ENCODE measurements at places on chromosomes 2 and 18.
A peak's percentile ranks its signal among the peaks of the same experiment; 100 is the strongest.

DNA sequence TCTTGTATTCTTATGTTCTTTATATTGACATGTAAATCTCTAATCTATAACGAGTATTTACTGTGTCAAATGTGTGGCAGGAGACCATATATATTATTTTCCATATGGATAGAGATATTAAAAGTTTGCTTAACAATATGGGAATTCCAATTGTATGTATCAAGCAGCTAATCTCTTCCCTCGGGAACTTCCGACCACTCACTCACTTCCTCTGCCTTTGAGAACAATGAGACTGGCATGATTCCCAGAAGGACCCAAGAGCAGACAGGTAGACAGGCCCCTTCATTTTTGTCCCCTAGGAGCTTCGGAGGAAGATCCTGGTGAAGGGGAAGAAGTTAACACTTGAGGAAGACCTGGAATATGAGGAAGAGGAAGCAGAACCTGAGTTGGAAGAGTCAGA lies 24.1 kb downstream of the PLCD4 start:
- DNase-seq = no peak

GRCh38 chr2:164896634-164897355 lies 55.2 kb upstream of the COBLL1 start:
- peak; percentile 39 for DNase-seq

- DNase-seq = no peak
Observed at GRCh38 chr2:26610504-26611335, 30.4 kb downstream of the CIB4 start.

DNA sequence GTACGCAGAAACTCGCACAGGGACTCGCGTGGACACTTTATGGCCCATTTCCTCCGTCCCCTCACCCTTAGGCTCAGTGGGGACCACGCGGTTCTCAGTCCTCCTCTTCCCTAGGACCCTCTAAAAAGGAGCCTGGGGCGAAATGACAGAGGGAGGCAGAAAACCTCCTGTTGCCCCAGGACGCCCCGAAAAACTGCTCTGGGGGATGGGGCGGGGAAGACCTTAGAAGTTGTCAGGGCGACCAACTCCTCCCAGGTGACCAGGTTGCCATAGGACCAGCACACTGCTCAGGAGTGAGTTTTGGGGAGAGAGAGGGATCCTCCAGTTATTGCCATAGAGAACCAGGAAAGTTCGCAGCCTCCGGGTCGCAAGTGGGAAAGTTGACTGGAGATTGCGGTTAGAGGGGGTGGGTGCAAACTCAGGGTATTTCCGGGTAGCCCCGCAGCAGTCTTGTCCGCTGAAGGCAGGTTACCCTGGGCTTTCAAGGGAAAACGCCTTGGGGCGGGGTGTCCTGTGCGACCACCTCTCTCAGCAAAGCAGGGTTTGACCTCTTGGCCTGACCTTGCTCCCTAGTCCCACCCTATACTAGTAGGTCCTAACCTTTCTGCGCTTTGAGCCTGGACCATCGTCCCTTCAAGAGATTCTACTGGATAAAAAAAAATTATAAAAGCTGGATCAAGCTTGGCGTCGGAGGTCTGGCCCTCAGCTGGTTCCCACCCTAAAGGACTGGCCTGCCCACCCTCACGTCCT lies 7.8 kb upstream of the PAX3 start:
- DNase-seq = no peak

- no peak for DNase-seq
Observed at GRCh38 chr2:230661072-230661957, 51.3 kb upstream of the CAB39 start.

DNA sequence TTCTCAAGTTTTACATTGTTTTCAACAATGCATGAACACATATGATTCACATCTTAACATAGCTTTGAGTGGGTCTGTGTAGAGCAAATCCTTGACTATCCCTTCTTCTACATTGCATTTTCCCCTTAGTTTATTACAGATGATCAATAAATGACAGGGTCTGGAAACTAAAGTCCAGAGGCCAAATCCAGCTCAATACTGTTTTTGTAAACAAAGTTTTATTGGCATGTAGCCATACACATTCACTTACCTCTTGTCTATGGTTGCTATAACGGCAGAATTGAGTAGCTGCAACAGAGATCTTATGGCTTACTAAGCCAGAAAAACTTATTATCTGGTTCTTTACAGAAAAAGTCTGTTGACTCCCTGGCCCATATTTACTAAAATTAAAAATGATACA lies 12.8 kb downstream of the FANCL start:
- no peak for DNase-seq

- DNase-seq = no peak
Observed at GRCh38 chr2:136985044-136985443, 219.7 kb downstream of the THSD7B start.

GRCh38 chr2:209496586-209496982 lies 72.7 kb downstream of the MAP2 start:
- DNase-seq = no peak

DNA sequence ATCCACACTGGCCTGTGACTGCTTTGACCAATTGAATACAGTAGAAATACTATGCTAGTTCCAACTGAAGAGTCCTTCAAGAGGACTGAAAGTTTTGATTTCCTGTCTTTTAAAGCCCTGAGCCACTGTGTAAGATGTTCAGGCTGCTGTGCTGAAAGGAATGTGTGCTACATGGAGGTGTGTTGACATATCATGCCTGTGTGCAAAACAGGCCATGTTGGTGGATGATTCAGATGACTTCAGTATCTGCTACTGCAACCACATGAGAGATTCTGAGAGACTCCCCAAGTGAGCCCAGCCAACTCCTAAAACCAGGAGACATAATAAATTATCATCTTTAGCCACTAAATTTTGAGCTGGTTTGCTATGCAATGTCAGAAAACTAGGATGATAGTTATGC lies 662.9 kb downstream of the ZEB2 start:
- DNase-seq = no peak

DNA sequence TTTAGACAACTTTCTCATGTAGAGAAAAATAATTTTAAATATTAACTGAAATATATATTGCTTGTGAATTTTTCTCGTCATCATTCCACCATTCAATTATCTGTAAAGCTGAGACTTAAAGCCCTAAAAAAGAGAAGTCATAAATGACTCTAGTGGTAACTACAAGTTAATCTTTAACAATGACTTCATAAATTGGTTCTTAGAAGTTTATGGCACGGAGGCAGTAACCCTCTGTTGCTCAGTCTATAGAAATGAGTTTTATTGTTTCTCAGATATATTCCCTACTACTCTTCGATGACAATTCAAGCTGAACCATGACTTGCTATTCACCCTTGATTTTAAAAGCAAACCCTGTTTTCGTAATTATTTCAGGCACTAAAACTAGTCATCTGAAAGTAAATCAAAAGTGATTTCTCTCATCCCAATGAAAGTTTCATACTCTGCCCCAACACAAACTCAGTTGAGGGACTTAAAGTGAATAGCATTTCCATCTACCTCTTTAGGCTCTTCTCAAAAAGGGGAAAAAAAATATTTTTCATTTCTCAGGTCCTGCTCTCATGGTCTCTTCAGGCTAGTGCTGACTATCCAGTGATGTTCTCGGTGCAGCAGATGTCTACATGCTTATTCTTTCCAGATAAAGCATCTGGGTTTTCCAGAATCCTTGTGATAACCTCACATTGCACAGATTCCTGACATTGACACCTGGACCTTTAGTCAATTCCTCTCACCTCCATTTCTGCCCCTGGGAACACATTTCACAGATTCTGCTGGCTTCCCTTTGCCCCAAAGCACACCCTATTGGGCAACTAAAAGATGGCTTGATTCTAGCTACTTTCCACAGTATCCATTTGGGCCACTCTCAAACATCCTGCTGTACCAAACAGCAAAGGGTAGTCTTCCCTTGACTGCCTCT lies 207.8 kb upstream of the LRATD1 start:
- no peak for DNase-seq

GRCh38 chr2:43513216-43513615 lies 82.6 kb downstream of the THADA start:
- no peak for DNase-seq

- no peak for DNase-seq
Observed at GRCh38 chr2:20509770-20510490, 63.1 kb downstream of the RHOB start.

DNA sequence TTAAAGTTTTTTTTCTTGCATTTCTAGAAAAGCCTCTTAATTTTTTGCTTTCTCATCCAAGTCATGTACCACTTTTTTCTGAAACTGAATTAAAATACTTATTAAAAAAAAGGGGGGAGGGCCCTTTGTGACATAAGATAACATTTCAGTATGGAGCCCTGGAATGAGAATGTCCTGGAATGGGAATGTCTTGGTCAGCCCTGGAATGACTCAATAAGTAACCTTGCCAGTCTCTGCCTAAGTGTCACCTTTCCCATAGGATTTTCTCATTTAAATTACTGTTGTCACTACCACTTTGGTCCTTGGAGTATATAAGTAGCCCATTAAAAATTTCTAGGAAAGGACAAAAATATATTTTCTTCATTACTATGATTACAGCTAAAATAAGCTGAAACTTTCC lies 4.7 kb downstream of the UBXN2A start:
- DNase-seq = no peak

DNA sequence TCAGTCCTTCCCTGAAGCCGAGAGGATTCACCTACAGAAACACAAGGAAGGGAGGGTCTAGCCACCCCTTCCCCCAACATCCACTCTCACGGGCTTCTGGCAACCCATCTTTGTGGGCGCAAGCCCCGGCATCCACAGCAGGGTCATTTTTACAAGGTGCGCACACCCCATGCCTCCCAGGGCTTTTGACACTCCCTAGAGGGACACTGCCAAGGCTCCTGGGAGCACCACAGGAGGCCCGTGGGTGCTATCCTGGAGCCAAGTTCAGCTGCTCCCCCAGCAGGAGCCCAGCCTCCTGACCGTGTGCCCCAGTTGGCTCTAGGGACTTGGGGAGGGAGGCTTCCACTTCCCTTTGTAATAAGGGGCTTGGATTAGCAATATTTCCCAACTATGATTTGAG lies 251.6 kb downstream of the TNS1 start:
- no peak for DNase-seq

GRCh38 chr2:97724073-97724410 lies 10.7 kb downstream of the ZAP70 start:
- DNase-seq = no peak

DNA sequence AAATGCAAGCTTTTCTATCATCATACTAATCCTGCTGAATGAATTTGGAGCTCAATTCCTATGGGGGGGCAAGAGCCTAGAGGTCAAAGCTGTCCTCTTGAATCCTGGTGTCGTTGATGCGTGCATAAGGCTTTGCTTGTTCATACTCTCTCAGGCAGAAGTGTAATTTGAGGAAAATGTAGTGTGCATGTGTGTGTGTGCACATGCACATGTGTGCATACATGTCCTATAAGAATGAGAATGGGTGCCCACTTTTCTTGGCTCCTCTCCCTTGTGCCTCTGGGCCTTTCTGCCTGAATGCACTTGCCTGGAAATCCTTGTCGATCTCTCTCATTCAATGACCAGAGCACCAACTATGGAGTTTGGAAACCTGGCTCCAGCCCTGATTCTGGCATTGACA lies 28.5 kb upstream of the C18orf32 start:
- DNase-seq = no peak

DNA sequence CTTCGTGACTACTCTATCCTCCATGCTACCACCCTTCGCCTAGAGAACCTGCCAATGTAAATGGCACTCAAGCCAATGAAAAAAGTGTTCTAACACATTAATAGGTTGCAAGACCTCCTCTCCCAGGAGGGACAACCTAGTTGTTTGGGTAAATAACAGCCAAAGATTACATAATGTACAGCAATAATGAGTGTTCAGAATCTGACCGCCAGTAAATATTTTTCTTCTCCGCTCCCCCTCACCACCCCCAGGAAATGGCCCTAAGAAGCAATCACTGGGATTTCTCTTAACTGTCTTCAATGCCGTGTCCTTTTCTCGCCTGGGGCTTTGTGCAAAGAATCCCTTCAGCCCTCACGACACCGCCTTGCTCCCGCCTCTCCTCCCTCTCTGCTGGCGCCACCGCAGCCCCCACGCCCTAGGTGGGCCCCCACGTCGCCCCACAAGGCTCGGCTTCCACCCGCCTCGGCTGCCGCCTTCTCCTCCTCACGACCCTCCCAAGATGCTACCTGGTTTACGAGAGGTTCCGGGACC lies 458 bp downstream of the HYCC2 start:
- DNase-seq = no peak

- DNase-seq = peak; percentile 62
Observed at GRCh38 chr2:235390108-235390815, 103.6 kb upstream of the AGAP1 start.

GRCh38 chr2:164747783-164748433 lies 93.7 kb downstream of the COBLL1 start:
- no peak for DNase-seq

DNA sequence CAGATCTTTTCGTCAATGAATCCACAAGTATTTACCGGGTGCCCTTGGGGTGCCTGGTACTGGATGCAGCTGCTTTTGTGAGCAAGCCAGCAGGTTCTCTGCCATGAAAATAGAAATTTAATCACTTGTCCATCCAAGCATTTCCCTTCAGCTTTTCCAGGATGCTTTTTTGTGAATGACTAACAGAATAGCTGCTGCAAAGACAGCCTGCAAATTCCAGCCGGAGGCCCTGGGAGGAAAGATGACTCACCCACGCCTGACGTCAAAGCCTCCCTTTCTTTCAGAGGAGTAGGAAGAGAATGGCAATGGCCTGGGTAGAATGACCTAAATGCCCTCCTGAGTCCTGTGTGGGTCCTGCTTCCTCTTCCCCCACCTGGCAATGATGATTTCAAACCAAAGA lies 111.9 kb downstream of the AP1S3 start:
- DNase-seq = peak; percentile 8

DNA sequence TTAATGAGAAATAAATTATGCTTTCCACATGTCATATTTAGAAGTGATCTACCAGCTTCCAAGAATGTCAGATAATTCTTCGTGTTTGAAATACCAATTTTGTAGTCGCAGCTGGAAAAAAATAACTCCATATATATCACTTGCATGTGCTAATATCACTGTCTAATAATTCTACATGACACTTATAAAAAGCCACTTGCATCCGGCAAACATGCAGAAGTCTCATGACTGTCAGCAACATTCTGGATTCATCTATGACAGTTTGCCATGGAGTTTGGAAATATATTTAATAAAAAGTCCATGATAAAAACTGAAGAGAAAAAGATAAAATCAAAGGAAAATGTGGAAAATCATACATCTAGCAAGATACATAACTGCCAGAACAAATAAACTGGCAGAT lies 1784.4 kb downstream of the SUCLG1 start:
- DNase-seq = no peak

DNA sequence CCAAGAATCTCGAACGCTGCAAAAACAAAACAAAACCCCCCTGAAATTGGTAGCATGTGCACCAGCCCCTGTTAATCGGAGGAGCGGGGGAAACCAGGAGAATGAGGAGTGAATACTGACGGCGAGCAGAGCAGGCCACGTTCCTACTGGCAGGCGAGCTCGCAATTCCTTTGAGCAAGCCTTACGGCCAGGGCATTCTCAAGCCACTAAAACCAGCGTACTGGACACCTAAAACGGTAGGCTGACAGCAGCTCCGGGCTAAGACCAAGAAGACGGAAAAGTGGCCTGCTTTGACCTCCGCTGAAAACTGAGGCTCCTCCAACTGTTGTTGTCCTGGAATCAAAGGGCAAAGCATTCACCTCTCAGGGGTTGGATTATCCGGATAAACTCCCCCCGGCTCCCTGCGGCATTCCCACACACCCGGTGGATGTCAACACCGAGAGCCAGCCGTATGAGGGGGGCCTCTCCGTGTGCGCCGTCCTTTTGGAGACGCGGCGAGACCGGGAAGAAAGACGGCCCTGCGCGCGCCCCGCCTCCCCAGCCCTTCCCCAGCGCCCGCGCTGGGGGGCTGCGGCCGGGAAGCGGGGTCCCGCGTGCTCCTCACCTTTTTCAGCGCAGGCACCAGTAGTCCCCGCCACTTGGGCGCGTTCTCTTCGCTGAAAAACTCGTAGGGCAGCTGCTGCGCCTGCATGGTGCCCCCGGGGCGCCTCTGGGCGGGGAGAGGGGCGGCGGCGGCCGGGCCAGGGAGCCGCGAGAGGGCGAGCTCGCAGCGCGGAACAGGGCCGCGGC lies 925 bp downstream of the SOS1 start:
- peak; percentile 43 for DNase-seq

Measured in Kasumi-1 (cell line).